M059J (cell line): ENCODE measurements at places on chromosomes 6 and 20. TPM values are rescaled to one million over a fixed set of nuclear protein-coding genes. Genes with fewer than 3 reads are reported as not detected.

DNA sequence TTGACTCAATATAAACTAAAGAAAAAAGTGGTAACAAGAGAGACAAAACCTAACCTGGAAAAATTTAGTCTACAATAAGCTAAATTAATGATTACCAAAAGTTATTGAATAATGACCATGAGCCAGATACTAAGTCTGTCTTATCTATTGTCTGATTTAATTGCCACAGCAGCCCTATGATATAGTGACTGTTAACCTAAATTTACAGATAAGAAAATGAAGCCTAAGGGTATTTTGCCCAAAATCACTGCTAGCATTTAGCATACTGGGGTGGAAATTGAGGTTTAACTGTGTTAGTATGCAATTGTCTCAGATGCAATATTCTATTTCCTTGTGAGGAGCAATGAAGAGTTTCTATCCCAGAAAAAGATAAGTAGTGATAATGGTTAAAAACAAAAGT, 361.0 kb upstream of the EYS start:
- DNase-seq, result no peak

- peak; percentile 85 for DNase-seq
These were observed 97.9 kb downstream of the SSR1 start for GRCh38 chr6:7215131-7215530.

DNA sequence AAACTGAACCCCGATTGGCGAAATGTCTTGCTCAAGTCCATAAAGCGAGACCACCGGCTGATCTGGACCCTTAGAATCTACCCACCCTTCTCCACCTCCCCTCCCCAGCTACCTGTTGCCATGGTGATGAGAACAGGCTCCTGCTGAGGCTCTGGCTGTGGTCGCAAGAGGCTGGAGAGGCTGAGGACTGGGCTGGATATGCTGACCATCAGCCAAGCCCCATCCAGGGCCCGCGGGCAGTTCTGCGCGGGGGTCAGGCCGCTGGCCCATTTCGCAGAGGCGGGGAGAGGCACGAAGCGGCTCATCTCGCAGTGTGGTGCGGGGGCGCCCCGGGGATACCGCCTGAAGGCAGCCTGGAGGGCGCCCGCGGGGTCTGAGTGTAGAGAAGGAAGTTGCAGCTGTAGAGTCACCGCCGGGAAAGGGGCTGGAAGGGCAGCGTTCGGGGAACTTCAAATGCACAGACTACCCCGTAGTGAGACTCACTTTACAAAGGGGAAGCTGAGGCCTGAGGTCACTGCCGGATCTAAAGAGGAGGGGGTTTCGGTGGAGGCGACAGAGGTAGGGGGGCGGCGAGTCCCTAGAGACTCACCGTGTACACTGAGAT, 671 bp downstream of the TAPBP start:
- peak; percentile 58 for DNase-seq

DNA sequence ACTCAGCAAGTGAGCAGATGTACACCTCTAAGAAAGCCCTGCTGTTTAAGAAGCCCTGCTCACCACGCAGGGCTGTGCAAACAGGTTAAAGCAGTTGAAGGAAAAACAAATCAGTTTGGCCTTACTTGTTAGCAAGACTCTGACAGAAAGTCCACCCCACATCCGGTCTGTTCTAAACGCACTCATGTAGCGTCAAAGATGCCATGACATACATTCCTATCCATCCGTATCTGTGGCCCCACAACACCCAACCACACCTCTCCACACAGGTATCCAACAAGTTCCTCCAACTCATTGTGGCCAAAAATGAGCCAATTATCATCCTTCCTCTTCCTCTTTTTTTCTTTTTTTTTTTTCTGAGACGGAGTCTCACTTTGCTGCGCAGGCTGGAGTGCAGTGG, 22.8 kb upstream of the RAB22A start:
- no peak for DNase-seq

Gene SYNDIG1
- not detected in 2 replicates for total RNA-seq

DNA sequence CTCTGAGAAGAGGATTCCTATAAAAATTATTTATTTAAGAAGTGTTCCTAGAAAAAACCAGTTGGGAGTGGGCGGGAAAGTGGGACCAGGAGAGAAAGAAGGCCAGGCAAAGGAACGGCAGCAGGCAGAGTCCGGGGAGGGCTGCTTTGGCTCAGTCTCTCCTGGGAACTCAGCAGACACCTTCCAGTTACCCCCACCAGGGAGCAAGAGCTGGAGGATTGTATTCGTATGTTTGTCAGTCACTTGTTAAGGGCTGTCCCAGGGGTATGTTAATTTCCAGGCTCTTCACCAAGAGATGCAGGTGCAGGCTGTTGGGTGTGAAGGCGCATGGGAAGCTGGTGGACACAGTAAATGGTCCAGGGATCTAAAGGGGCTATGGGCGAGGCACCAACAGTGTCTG, 53.0 kb upstream of the CHD6 start:
- no peak for DNase-seq

GRCh38 chr6:27230758-27231111, 16.8 kb upstream of the PRSS16 start:
- DNase-seq, result no peak

DNA sequence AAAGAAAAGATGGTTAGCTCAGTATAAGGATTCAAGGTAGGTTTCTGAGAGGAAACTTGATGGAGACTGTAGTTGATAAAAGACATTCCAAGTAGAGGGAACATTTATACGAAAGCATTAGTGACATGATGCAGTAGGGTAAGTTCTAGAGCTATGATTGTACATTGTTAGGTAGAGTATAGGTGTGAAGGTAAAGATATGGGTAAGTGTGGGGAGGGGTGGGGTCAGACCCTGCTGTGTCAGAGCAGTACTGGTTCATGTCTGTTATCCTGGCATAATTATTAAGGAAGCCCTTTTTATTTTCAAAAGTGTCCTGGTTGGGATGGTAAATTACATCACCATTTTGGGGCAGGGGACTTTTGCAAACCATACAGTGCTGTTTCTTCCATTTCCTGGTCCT, 635.8 kb downstream of the COL12A1 start:
- DNase-seq, result no peak

Gene SUPT3H
- 4.5 and 7.3 TPM in 2 replicates for total RNA-seq

DNA sequence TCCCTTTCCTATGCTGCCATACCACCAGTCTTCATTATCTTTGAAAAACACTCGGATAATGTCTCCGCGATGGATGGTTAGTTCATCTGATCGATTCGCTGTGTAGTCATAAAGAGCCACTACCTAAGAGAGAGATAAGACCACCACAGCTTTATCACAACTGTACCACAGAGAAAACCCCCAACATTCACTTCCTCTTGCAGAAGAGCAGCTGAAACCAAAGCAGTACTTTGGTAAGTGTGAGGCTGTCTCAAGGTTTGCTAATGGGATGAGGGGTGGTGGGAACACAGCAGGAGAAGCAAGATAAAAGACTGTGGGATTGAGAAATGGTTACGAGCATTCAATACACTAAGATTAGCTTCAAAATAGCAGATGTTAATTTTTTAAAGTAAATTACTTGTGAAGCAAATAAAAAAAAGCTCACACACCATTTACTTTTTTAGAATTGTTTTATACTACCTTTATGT, 142.1 kb downstream of the MYB start:
- no peak for DNase-seq
